ENCODE measurements at places on chromosomes 6 and 20. TPM values are rescaled to one million over a fixed set of nuclear protein-coding genes. Genes with fewer than 3 reads are reported as not detected.

GRCh38 chr6:127879685-127880084 lies 21.2 kb downstream of the THEMIS start:
- no peak for DNase-seq

- no peak for DNase-seq
Observed at GRCh38 chr6:88855541-88856147, 107.8 kb downstream of the RNGTT start.

DNA sequence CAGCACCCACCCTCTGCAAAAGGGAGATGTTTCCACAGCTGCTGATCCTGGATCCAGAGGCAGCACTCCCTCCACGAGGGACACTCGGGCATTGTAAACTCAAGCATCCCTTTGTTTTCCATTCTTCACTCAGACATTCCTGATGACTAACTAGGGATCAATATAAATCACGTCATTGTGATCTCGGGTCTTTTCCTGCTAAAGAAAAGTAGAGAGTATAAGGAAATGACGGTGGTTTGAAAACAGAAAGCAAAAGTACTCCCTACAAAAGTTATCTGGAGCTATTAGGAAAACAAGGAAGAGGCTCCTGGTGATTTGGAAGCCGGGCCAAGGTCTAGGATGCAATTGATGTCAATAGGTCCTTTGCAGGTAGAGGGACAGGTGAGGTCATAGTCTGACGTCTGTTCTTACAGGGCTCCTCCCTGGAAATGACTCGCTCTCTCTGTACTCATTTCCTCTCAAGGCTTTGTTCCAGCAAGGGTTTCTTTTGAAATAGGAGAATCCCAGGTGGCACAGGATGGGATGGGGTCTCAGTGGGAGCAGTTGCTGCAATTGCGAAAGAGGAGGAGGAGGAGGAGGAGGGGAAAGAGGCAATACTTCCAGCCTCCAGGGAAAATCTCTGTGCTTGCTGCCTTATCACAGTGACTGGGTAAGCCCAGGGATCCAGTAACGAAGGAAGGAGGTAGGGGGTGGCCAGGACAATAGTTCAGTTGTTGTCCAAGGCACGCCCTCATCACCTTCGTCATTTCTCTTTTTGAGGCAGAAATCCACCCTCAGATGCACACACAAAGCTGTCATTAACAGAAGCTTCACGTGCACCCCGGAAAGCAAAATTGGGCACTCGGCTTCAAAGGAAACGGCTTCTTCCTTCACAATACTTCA lies 222.8 kb downstream of the LY86 start:
- no peak for DNase-seq

DNA sequence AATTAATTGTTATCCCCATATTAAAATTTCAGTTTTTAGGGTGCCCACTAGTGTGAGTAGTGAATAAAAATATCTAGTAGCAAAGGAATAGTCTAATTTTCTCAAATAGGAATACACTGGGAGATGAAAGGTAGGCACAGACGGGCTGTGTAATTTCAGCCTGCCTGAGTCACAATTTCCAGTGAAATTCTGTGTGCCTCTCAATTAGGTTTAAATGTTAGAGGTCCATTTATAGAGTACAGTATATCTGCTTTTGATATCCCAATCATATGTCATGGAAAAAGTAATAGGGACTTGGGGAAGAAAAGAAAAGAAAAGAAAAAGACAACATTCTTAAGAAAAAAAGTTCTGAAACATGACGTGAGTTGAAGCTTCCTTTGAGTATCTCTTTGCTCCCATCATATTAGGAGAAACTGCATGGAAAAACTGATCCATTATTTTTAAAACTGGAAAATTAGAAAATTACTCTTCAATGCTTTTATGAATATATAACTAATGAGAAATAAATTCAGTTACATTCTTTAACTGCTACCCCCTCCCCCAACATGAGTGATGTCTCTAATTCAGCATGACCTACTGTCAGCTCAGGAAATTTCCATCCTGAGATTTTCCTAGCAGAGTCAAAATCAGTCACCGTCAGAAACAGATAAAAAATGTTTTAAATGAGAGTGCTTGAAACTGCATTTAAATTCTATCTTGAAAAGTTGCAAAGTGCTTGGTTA lies 473.8 kb upstream of the HSF2 start:
- no peak for DNase-seq

DNA sequence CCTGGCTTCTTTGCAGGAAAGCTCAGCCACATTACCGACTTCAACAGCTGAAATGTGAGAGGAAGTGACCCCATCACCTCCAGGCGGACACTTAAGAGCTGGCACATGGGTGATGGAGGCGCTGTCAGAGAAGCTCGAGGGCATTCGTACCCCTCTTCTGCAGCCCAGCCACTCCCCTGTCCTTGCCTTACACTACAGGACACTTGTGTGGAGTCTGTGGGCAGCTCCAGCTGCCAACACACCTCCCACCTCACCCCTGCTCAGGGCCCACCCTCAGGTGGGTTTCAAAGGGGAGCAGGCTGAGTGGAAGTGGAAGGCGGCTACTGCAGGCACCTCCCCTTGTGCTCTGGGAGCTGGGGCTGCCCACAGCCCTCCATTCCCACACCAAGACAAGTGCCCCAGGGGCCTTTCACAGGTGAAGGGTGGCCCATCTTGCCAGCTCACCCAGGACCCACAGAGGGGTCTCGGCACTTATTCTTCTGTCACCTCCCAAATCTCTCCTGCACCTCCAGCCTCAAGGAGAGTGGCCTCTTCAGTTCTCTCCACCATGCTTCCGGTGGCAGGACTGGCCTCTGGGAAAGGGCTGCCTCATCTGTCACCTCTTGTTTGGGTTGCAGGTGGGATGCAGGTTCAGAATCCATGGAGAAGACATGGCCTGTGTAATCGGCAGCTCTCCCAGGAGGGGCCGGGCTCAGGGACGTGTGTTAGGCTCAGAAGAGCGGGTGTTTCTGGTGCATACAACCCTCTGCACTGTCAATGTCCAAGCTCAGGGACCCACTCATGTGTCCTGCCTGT lies 49.8 kb downstream of the IRF4 start:
- DNase-seq, result no peak

DNA sequence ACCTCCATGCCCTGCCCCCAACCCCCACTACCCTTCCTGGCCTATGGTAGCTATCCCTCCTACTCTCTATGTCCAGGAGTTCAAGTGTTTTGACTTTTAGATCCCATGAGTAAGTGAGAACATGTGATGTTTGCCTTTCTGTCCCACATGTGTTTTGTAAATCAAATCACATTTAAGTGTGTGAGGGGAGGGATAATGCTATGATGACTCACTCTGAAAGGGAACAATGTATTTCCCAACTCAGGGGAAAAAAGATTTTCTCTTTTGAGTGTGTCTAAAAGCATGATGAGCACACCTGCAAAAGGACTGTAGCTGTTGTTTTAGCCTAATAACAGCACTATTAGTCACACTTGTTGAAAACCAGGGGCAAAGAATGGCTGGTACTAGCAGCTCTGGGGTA lies 193.7 kb downstream of the GJA10 start:
- DNase-seq, result no peak

DNA sequence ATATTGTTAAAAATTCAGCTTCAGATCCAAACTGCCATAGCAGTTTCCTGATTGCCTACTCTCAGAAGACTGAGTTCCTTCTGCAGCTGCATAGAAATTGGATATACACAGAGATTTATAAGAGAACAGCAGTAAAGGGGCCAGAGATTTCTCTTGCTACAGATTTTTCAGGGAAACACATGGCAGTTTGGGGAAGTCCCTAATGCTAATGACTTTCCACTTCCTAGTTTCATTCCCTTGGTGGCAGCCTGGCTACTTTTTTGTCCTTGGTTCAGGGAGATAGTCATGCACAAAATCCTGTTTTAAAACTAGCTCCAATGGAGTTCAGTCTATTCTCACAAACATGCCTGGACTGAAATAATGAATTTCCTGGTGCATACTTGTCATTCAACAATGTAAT lies 125.3 kb upstream of the PLCB4 start:
- no peak for DNase-seq

Gene UNC93A
- not detected for total RNA-seq

Gene TCP11
- total RNA-seq, result not detected

Gene SH3BGRL2
- total RNA-seq, result 2.1 TPM

Gene EPPIN
- not detected for total RNA-seq

Gene TMC2
- not detected for total RNA-seq

All from T-helper 17 cell (primary cell).